ENCODE measurements at places on chromosomes 1 and 21. TPM values are rescaled to one million over a fixed set of nuclear protein-coding genes. Genes with fewer than 3 reads are reported as not detected.

The TMEM240 gene
- 0.67 TPM for total RNA-seq

The FCRL6 gene
- not detected for total RNA-seq

The TCP10L gene
- total RNA-seq, result not detected

The TDRD5 gene
- total RNA-seq, result 0.10 TPM
